Fibroblast of upper back skin (primary cell): ENCODE measurements at places on chromosomes 13 and 19.

GRCh38 chr19:3055741-3056416 is 6.4 kb downstream of the TLE5 start:
- no peak for DNase-seq

GRCh38 chr19:47315125-47315821 is 5.6 kb downstream of the C5AR1 start:
- peak; percentile 85 for DNase-seq

GRCh38 chr19:34403784-34404108 is 453 bp upstream of the PDCD2L start:
- no peak for DNase-seq

- DNase-seq = no peak
Observed at GRCh38 chr13:42649141-42649540, 75.2 kb downstream of the TNFSF11 start.

DNA sequence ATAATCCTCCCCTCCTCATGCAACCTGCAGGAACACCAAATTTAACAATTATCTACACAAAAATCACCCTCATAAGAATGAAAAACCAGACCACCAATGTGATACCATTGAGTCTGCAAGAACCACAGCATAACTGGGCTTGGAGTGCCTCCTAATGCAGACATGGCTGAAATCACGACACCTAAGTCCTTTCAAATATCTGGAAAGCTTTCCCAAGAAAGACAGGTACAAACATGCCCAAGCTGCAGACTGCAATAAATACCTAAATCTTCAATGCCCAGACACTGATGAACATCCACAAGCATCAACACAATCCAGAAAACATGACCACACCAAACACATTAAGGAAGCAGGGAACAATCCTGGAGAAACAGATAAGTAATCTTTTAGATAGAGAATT is 417.1 kb downstream of the LMO7 start:
- DNase-seq = no peak

GRCh38 chr19:35098413-35099049 is 17.1 kb upstream of the FXYD3 start:
- DNase-seq = no peak

DNA sequence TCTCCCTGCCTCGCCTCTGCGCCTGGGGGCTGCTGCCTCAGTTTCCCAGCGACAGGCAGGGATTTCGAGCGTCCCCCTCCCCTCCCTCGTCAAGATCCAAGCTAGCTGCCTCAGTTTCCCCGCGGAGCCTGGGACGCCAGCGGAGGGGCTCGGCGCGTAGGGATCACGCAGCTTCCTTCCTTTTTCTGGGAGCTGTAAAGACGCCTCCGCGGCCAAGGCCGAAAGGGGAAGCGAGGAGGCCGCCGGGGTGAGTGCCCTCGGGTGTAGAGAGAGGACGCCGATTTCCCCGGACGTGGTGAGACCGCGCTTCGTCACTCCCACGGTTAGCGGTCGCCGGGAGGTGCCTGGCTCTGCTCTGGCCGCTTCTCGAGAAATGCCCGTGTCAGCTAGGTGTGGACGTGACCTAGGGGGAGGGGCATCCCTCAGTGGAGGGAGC is 722 bp upstream of the ICAM1 start:
- no peak for DNase-seq

DNA sequence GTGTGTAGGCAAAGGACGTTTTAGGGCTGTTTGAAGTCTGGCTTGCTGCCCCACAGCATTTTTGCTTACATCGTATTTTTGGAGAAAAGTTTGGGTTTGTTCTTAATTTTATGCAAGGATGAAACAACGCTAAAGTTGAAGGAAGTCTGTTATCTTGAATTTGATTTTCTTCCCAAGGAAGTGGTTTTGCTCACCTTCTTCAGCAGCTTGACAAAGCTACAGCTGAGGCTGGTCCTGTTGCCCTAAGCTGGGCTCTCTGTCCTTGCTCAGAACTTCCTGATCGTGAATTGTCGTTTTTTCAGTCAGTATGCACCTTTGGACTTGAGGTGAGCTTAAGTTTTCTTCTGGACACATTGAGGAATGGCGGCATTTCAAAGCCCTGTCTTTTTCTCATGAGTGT is 62.1 kb upstream of the GSX1 start:
- DNase-seq = no peak

- DNase-seq = no peak
Observed at GRCh38 chr19:29943615-29944014, 1.6 kb downstream of the URI1 start.

- DNase-seq = no peak
Observed at GRCh38 chr13:59176775-59177174, 987.0 kb downstream of the DIAPH3 start.

DNA sequence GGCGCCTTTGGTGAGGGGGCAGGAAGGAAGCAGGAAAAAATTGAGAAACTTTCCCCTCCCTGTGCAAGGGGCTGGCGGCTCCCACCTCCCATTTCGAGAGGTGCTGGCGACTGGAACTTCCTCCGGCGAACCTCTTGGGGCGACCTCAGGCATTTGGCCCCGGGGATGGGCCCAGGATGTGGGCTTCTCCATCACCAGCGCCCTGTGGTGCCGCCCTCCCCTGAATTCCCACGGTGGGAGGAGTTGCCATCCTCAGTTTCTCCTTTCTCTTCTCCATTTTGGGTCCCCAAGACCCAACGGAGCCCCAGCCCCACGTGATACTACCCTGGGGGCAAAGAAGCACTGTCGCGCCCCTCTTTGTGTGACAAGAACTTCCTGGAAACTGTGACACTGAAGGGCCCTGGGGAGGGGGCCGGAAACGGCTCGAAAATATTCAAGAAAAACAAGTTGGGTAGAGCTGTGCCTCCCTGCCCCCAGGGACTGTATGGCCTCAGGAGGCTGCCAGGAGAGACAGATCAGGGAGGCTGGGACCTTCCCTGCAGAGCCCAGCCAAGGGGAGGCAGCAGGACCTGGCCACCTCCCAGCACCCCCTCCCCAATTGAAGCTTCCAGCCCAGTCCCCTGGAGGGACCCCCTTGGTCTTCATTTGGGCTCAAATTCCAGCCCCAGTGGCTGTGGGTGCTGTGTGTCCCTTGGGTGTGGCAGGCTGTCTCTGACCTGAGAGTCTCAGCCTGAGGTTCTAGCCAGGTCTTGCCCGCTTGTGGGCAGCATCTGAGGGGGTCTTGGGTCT is 16.2 kb upstream of the AP1M2 start:
- DNase-seq = no peak

DNA sequence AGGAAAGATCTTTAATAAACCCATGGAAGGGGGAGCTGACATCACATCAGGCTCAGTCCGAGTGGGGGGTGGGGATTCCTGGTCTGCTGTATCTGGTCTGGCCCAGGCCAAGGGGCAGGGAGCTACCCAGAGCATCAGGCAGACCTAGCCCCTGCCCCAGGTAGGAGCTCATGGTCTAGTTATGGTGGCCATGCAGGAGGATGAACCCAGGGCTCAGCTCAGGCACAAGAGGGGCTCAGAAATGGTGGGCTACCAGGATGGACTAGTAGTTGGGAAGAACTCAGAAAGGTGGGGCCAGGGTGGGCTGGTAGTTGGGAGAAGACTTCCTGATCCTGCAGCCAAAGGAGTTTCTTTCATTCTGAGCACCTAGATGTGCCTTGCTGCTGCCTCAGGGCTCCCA is 14.3 kb downstream of the VSTM2B start:
- no peak for DNase-seq

DNA sequence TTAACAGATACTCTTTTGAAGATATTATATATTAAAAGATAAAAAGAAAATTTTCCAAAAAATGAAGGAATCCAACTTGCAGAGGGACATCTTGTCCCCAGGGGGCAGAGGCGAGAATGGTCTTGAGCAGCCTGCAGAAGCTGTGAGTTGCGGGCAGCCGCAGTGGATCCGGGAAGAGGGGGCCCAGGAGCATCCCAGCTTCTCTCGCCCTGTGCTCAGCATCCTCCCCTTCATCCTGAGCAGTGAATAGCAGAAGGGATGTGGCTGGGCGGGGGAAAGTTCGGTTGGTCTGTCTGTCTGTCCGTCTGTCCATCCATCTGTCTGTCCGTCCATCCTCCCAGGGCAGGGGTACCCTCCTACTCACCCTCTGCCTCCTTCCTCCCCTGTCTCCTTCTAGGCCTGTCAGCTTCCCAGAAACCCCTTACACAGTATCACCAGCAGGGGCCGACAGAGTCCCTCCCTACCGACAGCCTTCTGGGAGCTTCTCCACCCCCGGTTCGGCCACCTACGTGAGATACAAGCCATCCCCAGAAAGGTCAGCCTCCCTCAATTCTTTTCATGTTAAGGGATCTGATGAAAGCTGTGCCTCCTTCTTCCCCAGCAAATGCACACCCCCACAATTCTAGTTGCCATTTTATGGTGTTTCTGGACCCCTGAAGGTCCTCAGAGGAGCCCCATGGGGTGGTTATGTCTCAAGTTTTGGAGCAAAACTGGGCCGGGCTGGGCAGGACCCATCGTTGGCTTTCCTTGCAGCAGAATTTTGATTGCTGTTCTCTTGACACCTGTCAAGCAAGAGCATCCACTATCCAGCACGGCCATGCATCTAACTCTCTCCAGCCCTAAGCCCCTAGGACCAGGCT is 81.6 kb downstream of the DPF1 start:
- peak; percentile 51 for DNase-seq

GRCh38 chr19:45403781-45404556 is 900 bp downstream of the PPP1R13L start:
- DNase-seq = peak; percentile 45

DNA sequence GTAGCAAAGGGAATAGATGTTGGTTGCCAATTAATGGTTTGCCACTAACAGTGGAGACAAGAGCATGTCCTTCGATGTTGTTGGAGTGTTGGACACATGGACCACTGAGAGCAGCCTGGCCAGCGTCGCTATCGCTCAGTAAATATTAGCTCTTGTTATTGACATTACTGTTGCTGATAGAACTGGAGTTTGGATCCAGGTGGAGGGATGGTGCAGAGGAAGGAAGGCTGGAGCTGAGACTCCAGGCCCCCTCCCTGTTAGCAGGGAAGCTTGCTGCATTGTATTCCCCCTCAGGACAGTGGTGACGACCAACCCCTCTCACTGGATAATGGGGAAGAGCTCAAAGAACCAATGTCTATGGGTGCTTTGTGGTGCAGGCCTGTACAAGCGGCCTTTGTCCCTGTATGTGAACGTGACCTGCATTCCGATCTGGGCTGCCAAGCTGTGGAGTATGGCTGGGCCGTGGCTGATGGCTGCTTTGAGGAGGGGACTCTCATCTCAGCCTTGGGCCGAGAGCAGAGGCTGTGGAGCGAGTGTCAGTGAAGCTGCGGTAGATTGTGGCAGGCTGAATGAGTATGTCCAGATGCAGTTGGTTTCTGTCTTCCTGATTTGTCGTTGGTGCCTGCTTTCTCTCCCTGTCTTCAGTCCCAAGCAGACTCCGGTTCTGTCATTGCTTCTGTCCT is 7.0 kb downstream of the CLASRP start:
- DNase-seq = no peak

GRCh38 chr13:46039411-46040182 is 12.9 kb downstream of the ZC3H13 start:
- DNase-seq = peak; percentile 46

DNA sequence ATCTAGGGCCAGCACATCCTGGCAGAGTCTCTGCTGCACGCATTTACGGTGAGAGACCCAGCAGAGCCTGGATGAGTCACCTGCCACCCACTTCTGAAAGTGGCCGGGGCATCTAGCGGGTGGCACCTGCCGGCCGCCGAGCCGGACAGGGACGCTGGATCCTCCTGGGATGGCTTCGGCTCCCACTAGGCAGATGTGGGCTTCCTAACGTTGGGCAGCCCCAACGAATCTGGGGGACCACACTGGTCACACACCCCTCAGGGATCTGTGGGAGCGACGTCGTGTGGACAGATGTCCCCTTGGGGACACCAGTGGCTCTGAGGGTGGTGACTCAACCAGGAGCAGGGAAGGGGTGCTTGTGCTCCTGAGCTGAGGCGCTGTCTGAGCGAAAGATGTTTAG is 32.2 kb downstream of the TMEM255B start:
- no peak for DNase-seq

GRCh38 chr13:109110159-109110558 is 480.7 kb downstream of the MYO16 start:
- no peak for DNase-seq

- DNase-seq = peak; percentile 46
Observed at GRCh38 chr19:4120559-4121272, 3.2 kb downstream of the MAP2K2 start.

- DNase-seq = no peak
Observed at GRCh38 chr13:40096357-40096901, 441.0 kb downstream of the COG6 start.

GRCh38 chr13:43019811-43020210 is 3.6 kb upstream of the DNAJC15 start:
- peak; percentile 48 for DNase-seq

GRCh38 chr13:100300243-100300642 is 211.3 kb downstream of the PCCA start:
- DNase-seq = no peak

DNA sequence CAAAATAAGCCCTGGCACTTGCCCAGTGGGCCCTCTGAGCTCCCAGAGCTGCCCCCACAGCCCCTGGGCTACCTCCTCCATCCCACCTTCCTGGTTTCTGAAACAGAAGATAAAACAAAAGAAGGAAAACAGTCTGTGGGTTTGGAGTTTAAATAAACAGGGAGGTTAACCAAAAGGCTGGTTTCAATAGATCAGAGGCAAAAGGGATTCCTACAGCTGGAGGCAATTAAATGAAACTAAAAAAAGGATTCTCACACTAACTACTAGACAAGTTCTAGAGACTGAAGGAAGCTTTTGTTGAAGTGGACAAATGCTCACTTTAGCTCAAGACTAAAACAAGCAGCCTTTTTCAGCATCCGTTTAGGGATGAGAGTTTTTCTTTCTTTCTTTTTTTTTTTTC is 569.8 kb downstream of the FGF9 start:
- no peak for DNase-seq

DNA sequence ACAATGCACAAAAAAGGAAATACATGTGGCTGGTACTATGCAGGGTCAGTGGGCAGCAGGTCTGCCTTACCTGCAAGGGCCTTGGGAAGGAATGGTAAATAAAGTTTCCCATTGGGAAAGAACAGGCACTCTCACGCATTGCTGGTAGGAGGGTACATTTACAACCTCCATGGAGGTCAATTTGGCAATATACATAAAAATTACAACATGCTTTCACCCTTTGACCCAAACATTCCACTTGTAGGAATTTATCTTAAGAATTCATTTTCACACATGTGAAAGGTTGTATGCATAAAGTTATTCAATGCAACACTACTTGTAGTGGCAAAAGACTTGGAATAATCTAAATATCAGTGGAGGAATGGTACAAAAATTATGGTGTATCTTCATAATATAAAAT is 216.4 kb downstream of the DLEU7 start:
- no peak for DNase-seq

DNA sequence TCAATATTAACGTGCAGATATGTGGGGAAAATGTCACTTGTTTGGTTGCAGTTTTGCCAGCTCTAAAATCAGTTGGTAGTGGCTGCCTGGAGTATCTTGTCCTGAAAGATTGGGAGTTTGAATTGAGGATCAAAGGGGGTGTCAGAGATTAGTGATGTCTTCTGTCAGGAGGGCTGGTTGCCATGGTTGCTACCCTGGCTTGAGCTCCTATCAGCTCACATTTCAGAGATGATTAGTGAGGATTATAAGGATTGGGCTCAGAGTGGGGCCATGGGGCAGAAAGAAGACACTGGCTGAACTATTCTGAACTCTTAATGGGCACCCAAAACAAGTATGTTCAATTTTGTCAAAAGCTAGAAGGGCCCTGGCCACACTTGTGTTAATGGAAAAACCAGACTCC is 95.5 kb upstream of the RNF113B start:
- DNase-seq = no peak
